Hair follicle dermal papilla cell (primary cell): ENCODE measurements at places on chromosomes 5 and 9. TPM values are rescaled to one million over a fixed set of nuclear protein-coding genes. Genes with fewer than 3 reads are reported as not detected.

TLE1 gene
- 25.7 and 28.7 TPM in 2 replicates for total RNA-seq

IFNA7 gene
- total RNA-seq: not detected in 2 replicates

UBQLN1 gene
- total RNA-seq: 145 and 161 TPM in 2 replicates

NFX1 gene
- 38.3 and 40.3 TPM in 2 replicates for total RNA-seq

SHLD3 gene
- total RNA-seq: 2.6 and 3.4 TPM in 2 replicates

CA9 gene
- 0.16 TPM in 1 of 2 replicates, not detected in the other for total RNA-seq

PPP2R2B gene
- under 0.01 TPM in 1 of 2 replicates, not detected in the other for total RNA-seq

IL3 gene
- total RNA-seq: not detected in 2 replicates

ABO gene
- not detected in 2 replicates for total RNA-seq
